ENCODE measurements at places on chromosomes 2 and 18. TPM values are rescaled to one million over a fixed set of nuclear protein-coding genes. Genes with fewer than 3 reads are reported as not detected.

Gene TIMM21
- 14.7 TPM for total RNA-seq

Gene TSPYL6
- total RNA-seq: not detected

Gene YES1
- 64.5 TPM for total RNA-seq

Gene SCN3A
- total RNA-seq: not detected

Gene ARHGAP25
- total RNA-seq: 9.4 TPM

Gene CYRIA
- 3.0 TPM for total RNA-seq

Gene PROKR1
- not detected for total RNA-seq

Gene PPP1R1C
- total RNA-seq: not detected

Gene METTL5
- 79.0 TPM for total RNA-seq

Gene CCDC68
- total RNA-seq: 24.3 TPM

Gene TGFBRAP1
- 11.9 TPM for total RNA-seq

Gene PDE11A
- total RNA-seq: 0.18 TPM

Gene PRSS56
- total RNA-seq: not detected
